Activated CD8-positive, alpha-beta memory T cell treated with anti-CD3 and anti-CD28 coated beads for 1 hour (primary cell): ENCODE measurements at places on chromosomes 6 and 20.

- DNase-seq: no peak
These were observed 404.0 kb downstream of the BTBD3 start for GRCh38 chr20:12321736-12322135.

- DNase-seq: no peak
These were observed 1.9 kb upstream of the IRF4 start for GRCh38 chr6:389622-390021.

DNA sequence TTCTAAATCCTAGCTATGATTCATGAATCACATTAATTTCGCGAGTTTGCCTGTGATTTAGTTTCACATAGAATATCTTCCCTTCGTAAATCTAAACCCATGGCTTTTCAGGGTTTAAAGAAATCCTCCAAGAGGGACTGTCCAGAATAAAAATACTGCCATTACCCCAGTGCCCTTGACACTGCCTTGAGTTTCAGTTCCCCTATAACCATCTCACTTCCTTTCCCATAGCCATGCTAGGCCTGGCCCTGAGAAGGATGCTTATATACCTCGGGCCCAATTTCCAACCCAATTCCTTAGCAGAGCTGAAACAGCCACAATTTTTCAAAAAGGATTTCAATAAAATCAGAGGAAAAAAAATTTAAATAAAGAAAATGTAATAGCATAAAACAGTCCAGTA, 697.3 kb downstream of the FRK start:
- no peak for DNase-seq

DNA sequence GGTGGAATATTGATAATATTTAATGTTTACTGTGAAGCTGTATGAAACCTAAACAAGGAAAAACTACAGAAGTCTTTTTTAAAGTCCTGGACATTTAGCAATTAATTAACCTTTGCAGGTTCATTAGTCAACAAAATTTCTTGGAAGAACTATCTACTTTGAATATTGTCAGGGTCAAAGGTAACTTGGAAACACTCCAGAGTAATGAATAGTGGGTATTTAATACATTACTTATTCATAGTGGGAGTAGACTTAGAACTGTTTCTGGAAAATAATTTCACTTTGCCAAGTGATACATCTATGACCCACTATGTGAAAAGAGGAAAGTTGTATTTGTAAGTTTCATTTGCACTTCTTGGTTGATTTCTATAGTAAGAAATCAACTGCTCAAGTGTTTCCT, 319.1 kb downstream of the TFAP2B start:
- no peak for DNase-seq
